ENCODE measurements at places on chromosomes 3 and 15.

DNA sequence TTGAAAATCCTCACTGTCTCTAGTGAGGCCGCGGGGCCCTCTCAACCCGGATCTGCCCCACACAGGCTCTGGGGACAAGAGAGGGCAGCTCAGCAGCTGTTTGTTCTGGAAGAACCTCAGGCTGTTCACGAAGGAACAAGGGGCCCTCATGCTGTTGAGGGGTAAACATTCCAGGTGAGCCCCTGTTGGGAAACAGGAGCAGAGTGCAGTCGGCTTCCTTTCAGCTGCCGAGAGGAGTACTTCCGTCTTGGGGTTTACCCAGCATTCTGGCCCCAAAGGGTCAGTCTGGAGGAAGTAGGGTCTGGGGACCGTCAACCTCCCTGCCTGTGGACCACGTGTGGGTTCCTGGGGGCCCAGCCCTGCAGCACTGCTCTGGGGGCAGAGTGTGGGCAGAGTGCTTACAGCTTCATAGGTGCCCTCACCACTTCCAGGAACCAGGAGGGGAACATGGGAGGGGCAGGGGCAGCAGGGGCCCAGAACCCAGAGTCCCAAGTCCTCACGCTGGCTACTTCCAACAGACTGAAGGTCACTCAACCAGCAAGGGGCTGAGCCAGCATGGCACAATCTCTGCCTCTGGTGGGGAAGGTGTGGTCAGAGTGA lies 49.2 kb upstream of the CTSH start:
- no peak for DNase-seq

DNA sequence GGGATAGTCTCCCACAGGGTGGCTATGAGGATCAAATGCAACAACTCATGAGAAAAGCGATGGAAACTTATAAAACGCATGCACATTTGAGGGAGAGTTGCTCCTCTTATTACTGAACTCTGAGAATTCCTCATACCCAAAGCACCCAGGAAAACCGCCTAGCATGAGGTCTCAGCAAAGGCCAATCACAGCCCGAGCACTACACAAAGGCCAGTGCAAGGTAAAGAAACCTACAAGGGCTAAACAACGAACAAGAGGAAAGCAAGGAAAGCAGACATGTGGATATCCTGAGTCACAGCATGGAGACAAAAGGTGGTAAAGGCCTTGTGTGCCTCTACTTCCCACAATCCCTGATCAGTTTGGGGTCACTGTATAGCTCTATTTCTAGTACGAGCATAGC lies 7.1 kb downstream of the RAB43 start:
- no peak for DNase-seq

- DNase-seq = no peak
Measured at GRCh38 chr15:71679793-71680353, 130.5 kb upstream of the NR2E3 start.

DNA sequence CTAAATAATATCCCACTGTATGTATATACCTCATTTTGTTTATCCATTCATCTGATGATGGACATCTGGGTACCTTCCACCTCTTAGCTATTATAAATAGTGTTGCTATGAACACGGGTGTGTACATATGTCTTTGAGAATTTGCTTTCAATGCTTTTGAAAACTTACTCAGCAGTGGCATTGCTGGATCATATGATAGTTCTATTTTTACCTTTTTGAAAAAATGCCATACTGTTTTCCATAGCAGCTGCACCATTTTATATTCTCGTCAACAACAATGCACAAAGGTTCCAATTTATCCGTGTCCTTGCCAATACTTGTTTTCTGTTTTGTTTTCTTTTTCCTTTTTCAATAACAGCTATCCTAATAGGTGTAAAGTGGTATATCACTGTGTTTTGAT lies 77.1 kb downstream of the PEAK1 start:
- DNase-seq = no peak

DNA sequence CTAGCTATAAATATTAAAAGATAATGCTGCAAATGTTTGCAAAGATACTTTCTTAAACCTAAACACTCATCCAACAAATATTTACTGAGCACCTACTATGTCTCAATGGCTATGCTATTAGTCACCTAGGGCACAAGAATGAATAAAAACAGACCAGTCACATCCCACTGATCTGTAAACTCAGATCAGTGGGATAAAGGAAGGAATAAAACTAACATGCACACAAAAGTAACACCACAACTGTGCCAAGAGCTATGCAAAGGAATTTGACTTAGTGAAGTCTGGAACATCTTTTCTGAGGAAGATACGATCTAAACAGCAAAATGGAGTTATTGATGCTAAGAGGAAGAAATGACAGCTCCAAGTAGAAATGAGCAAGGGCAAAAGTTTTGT lies 56.6 kb downstream of the CBLB start:
- DNase-seq = no peak

DNA sequence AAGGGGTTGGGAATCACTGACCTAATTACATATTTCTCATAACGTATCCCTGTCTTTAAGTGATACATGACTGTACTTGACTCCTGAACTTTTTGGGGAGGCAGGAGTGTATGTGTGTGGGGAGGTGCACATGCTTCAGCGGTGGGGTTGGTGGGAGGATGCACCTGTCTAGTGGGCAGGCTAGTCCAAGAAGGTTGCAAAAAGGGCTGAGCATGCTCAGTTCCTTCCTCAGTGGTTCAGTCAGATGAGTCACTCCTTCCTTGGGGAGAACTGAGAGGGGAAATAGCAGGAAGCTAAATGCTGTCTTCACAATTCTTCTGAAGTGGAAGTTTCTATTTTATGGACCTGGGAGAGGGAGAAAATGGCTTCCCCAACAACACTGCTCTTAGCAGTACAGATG lies 24.6 kb upstream of the AP4E1 start:
- DNase-seq = no peak

Data from WTC11 (cell line).